Dermis lymphatic vessel endothelial cell (primary cell): ENCODE measurements at places on chromosomes 2 and 18. TPM values are rescaled to one million over a fixed set of nuclear protein-coding genes. Genes with fewer than 3 reads are reported as not detected.

C2orf15 gene
- total RNA-seq = 0.11 and 0.26 TPM in 2 replicates

CROCC2 gene
- total RNA-seq = not detected in 2 replicates

EGR4 gene
- under 0.01 TPM in 1 of 2 replicates, not detected in the other for total RNA-seq

POTEE gene
- 0.17 and 1.1 TPM in 2 replicates for total RNA-seq

CHN1 gene
- total RNA-seq = 4.8 and 6.5 TPM in 2 replicates

INPP5D gene
- total RNA-seq = 27.7 and 45.4 TPM in 2 replicates

ATP6V1B1 gene
- not detected in 2 replicates for total RNA-seq

TTN gene
- total RNA-seq = 2.0 and 3.4 TPM in 2 replicates

AFF3 gene
- total RNA-seq = 0.11 TPM in 1 of 2 replicates, not detected in the other

MC5R gene
- total RNA-seq = not detected in 2 replicates

DYNC2LI1 gene
- total RNA-seq = 9.0 and 14.4 TPM in 2 replicates

DCDC2C gene
- not detected in 2 replicates for total RNA-seq

GFPT1 gene
- 21.1 and 24.6 TPM in 2 replicates for total RNA-seq

MDH1 gene
- 95.4 and 102 TPM in 2 replicates for total RNA-seq

NT5C1B gene
- not detected in 2 replicates for total RNA-seq

PROC gene
- 0.11 and 0.52 TPM in 2 replicates for total RNA-seq

CFAP65 gene
- total RNA-seq = not detected in 2 replicates

FBXO15 gene
- total RNA-seq = under 0.01 and 0.09 TPM in 2 replicates

CYS1 gene
- under 0.01 and 0.11 TPM in 2 replicates for total RNA-seq

DNAJC5G gene
- 0.60 and 2.4 TPM in 2 replicates for total RNA-seq

OR6B2 gene
- total RNA-seq = not detected in 2 replicates

STARD6 gene
- 0.11 TPM in 1 of 2 replicates, not detected in the other for total RNA-seq

WDPCP gene
- total RNA-seq = 4.1 and 5.4 TPM in 2 replicates

SPC25 gene
- total RNA-seq = 0.76 and 1.4 TPM in 2 replicates

MATN3 gene
- total RNA-seq = 0.52 and 0.76 TPM in 2 replicates

ASB1 gene
- total RNA-seq = 5.2 and 7.6 TPM in 2 replicates

PSD4 gene
- total RNA-seq = 0.76 and 0.77 TPM in 2 replicates

ERBB4 gene
- under 0.01 TPM in 2 replicates for total RNA-seq

INHA gene
- not detected in 2 replicates for total RNA-seq

MYCN gene
- total RNA-seq = 8.2 and 8.6 TPM in 2 replicates

MTHFD2 gene
- 24.2 and 24.6 TPM in 2 replicates for total RNA-seq

IL36A gene
- total RNA-seq = not detected in 2 replicates

ARHGAP28 gene
- 0.87 and 1.1 TPM in 2 replicates for total RNA-seq

STPG4 gene
- 0.11 and 0.17 TPM in 2 replicates for total RNA-seq

CACNB4 gene
- total RNA-seq = 0.11 and 0.26 TPM in 2 replicates

TMEM131 gene
- 13.2 and 15.4 TPM in 2 replicates for total RNA-seq

SUPT7L gene
- 14.0 and 14.2 TPM in 2 replicates for total RNA-seq

CTAGE1 gene
- not detected in 2 replicates for total RNA-seq

FAM110C gene
- under 0.01 and 0.17 TPM in 2 replicates for total RNA-seq

SERPINB10 gene
- not detected in 2 replicates for total RNA-seq

ERLEC1 gene
- total RNA-seq = 66.2 and 71.4 TPM in 2 replicates

CPLX4 gene
- not detected in 2 replicates for total RNA-seq

NPHP1 gene
- total RNA-seq = 1.4 and 2.8 TPM in 2 replicates

CIAO1 gene
- 92.6 and 100 TPM in 2 replicates for total RNA-seq
